Stimulated activated CD4-positive, alpha-beta T cell treated with anti-CD3 and anti-CD28 coated beads, Interleukin-1b, Interleukin-23, amount 100 ng/mL, for 24 hours (primary cell): ENCODE measurements at places on chromosomes 4 and X.

DNA sequence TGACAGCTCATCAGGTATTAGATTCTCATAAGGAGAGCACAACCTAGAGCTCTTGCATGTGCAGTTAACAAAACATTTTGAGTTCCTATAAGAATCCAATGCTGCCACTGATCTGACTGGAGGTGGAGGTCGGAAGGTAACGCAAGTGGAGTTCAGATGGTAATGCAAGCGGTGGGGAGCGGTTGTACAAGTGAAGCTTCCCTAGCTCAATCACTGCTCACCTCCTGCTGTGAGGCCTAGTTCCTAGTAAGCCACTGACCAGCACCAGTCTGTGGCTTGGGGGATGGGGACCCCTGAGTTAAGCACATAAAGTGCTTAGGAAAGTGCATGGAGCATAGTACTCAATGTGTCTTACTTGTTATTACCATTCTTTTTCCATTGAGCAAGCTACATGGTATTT lies 983.2 kb upstream of the IGFBP7 start:
- no peak for DNase-seq

GRCh38 chr4:164871673-164872072 lies 5.3 kb upstream of the APELA start:
- no peak for DNase-seq

DNA sequence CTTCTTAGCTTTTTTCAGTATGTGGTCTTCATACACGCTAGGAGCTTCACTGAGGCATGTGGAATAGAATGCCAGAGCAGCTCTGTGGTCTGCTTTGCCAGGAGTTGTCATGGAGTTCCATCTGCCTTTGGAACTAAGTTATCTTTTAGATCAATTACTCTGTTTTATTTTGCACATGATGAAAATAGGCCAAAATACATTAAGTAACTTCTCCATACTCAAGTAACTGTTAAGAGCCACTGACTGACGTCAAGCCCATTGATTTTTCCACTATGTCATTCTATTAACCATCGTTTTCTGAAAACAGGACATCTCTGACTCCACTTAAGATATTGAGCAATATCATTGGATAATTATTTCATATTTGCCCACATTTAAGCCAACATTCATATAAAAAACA lies 415.1 kb upstream of the MAD2L1 start:
- DNase-seq, result no peak

GRCh38 chr4:88911246-88912212 lies 145.5 kb downstream of the FAM13A start:
- no peak for DNase-seq

GRCh38 chr4:169557061-169557636 lies 55.2 kb downstream of the NEK1 start:
- DNase-seq, result no peak

DNA sequence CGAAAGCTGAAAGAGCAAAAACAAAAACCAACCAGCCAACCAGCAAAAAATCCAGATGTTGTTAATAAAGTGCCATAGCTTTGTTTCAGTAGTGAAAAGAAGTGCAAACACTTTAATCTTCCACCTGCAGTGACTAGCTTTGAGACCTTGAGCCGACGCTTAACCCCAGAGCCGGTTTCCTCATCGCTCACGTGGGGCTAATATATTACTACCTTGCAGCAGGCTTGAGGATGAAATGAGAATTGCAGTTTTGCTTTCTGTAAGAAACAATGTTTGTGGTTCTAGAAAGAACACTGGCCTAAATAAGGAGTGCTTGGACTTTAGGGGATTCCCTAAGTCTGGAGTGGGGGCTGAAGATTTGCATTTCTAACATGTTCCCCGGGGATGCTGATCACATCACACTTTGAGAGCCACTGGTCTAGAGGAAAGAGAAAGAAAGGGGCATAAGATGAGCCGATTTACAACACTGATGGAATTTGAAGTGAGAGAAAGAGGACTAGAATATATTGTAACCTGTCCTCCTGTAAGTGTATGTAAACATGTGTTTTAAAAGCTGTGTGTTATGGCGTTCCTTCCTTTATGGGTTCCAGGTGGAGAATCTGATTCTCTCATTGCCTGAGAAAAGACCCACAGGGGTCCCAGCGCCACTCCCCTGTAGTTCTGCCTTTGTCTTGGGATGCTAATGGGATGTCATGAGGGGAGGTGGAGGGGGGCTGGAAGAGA lies 1.4 kb downstream of the FGF2 start:
- no peak for DNase-seq

DNA sequence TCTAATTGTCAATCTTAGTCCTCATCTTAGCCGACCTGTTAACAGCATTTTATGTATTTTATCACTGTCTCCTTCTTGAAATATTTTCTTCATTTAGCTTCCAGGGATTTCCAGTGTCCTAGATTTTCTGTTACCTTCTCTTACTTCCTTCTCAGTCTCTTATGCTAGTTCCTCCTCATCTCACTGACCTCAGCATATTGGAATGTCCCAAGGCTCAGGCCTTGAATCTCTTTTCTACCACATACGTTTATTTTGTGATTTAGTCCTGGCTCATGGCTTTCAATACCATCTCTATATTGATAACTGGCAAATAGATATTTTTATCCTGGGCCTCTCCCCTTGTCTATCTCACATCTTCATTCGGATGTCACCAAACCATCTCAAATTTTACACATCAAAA lies 61.1 kb downstream of the IQCM start:
- no peak for DNase-seq

- DNase-seq, result no peak
Measured at GRCh38 chr4:147704846-147705245, 20.9 kb upstream of the PRMT9 start.

DNA sequence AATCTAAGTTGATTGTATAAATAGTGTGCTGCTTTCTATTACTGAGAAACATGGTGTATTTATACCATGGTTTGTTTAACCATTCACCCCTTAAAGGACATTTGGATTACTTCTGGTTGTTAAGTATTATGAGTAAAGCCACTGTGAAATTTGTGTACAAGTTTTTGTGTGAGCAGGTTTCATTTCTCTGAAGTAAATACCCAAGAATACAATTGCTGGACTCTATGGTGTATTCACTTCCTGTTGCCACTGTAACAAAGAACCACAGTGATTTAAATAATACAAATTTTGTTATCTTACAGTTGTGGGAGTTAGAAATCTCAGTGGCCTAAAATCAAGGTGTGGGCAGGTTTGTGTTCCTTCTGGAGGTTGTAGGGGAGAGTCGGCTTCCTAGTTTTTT lies 869.6 kb downstream of the CCSER1 start:
- no peak for DNase-seq

DNA sequence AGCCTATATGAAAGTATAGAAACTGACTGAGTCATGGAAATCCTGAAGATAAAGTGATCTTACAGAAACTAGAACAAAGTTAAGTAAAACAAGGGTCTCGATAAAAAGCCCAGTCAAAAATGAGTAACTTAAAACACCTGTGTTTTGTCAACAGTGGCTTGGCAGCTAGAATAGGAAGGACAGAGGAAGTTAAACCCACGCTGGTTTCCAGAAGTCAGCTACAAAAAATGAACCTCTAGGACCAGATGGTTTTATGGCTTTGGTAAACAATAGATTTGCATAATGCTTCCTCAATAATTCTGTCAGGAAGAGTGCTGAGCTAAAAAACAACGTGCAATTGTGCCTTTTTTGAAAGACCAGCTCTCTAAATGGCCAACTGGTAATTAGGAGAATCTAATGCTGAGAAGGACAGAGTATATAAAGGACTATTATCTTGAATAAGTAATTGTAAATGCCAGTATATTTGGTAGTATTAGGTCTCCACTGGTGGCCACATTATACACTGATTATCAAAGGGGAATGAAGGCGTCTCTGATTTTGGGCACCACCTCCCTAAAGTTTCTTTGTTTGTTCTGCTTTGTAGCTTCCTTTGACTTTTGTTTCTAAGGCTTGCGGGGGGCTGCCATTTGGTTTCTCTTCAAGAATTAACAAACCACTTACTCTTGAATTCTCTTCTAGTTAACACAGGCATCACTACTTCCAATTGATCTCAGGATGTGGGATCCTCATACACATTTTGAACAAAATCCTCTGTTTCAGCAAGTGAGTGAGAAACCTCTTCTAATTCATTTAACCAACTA lies 72.2 kb upstream of the PPP3CA start:
- no peak for DNase-seq

- no peak for DNase-seq
Measured at GRCh38 chr4:107643021-107643420, 77.0 kb downstream of the PAPSS1 start.

GRCh38 chrX:132023896-132024386 lies 839 bp downstream of the STK26 start:
- no peak for DNase-seq

DNA sequence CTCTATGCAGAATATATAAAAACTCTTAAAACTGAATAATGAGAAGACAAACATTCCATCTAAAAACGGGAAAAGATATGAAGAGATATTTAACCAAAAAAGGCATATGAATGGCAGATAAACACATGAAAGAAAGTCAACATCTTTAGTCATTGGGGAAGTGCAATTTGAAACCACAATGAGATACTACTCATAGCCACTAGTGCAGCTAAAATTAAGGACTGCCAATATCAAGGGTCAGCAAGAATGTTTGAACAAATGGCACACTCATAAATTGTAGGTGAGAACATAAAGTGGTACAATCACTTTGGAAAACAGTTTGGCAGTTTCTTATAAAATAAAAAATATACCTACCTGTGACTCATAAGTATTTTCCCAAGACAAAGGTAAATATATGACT lies 534.9 kb upstream of the DIPK2B start:
- DNase-seq, result no peak

- no peak for DNase-seq
Measured at GRCh38 chr4:85762529-85762871, 287.6 kb downstream of the ARHGAP24 start.

DNA sequence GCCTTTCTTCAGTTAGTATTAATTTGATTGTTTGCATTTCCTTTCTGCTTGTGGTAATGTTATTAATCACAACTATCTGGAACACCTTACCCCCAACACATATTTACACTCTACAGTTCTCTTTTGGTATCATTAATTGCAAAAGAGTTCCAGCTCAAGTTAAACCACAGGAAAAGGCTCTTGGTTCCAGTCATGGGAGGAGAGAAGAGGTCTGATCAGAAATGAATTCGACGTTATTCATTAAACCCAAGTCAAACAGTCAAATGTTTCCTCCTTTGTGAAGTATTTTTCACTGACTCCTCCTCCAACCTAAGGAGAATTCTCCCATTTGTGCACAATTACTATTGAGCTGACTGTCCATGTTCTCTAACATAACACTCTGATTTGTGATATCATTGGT lies 91.4 kb downstream of the SLC39A8 start:
- DNase-seq, result no peak

DNA sequence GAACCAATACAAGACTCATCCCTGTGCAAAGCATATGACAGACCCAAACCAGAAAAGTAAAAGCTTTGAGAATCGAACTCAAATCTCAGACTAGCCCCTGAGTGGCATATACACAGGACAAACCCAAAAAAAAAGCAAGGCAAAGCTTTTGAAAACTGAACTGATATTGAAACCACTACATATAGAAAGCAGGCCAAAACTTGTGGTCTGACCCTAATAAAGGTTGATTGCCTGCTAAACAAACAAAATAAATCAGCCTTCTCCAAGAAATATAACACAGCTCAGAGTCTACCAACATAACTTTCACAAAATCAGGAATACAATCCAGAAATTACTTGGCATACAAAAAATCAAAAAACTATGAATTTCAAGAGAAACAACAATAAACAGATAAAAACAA lies 40.3 kb downstream of the LRBA start:
- no peak for DNase-seq

GRCh38 chrX:38221391-38221929 lies 789 bp upstream of the SRPX start:
- DNase-seq, result no peak

DNA sequence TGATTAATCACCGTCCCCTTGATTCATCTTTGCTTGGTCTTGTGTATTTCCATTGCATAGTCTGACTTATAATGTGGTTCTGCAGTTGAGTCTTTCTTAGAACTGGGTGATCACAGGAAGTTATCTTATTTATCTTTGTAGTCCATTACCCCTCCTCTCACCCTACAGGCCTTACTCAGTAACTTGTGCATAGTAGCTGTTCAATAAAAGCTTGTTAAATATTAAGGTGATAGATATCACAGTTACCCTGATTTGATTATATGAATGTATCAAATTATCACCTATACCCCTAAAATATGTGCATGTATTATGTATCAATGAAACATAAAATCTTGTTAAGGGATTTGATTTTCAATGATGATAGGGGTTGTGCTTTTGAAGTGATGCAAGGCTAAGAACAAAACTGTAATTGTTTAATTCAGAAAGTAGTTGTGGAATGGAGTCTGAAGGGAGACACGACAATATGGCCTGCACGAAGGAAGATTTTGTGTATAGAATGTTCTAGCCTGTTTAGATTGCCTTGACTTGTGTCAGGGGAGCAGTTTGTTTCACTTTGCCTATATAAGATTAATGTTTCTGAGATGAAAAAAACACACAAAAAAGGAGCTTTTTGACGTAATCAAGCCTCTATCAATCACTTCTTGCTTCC lies 132.4 kb upstream of the LIMCH1 start:
- no peak for DNase-seq

DNA sequence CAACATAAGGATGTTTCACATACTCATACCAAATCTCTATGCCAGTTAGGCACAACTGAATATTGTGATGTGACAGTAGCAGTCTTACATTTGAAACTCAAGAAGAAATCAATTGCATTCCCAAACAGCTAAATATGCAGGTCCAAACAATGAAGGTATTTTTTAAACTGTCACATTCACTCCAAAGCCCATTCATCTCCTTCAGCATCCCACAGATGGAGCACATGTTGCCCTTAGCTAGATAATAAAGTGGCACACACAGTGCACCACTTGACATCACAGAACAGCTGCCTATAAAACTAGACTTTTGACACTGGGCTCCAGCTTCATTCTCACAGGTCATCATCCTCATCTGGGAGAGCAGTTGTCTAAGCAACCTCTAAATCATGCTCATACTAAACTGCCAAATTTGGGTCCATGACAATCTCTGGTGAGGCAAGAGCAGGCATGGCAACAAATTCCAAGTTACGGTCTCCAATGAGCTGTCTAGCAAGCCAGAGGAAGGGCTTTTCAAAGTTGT lies 26.2 kb upstream of the ARHGEF6 start:
- no peak for DNase-seq
